ENCODE measurements at places on chromosomes 13 and 19.

DNA sequence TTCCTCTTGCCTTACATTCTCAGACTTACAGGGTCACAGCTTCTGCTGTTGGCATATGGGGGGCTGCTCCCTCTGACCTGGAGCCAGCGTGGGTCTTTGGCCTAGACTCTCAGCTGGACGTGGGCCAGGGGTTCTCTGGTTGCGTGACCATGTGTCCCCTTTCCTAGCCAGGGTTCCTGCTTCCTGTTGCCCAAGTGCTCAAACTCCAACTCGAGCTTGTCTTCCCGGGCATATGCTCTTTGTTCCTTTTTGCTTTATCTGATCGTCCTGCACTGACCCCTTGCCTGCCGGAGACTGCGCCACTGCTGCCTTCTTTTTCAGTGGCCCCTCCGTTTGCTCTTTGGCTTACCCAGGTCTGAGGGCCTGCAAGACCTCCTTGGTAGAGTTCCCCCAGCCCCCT, 25.3 kb upstream of the GPR183 start:
- DNase-seq: no peak

DNA sequence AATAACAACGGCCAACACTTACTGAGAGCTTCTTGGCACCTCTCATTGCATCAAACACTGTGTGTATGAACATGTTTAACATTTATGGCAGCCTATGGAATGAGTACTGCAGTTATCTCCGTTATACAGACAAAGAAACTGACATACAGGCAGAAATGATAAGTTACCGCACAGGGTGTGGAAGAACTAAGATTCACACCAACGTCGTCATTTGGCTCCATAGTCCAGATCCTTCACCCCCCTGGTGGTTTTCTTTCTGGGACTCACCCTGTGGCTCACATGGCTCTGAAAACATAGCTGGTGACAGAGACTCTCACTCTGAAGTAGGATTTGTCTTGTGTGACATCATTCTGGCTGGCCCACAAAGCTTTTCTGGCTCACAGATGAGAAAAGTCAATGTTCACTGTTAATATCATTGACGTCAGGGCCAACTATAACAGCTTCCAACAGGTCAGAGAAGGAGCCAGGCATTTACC, 230.1 kb downstream of the DLEU7 start:
- no peak for DNase-seq

DNA sequence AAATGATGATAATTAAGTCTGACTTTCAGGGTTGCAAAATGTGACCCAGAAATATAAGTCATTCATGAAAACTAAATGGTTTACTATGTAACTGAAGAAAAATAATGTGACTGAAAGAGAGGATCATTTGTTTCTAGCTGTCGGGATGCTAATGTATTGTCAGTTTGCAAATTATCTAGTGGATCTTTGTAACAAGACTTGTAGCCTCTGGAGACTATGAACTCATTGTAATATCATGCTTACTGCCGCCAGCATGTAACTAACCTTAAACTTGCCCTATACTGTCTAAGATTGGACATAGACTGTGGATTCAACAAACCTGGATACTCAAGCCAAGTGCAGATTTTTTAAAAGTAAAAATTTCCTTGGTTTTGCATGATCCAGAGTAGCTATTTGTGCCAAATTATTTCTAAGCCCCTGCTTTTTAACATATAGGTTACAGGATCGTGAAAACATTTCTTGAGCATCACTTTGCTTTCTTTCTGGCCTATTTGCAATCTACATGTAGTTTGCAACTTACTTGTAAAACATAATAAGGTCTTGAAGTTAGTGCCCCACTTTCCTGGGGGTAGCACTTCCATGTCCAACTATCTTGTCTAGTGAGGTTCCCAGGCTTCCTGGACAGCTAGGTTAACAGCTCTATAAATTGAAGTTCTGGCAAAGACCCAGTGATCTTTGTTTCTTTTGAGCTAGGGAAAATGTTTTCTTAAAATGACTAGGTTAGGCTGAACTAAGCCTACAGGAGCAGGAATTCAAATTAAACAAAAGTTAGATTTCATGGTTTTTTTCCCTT, 3.3 kb upstream of the POSTN start:
- no peak for DNase-seq

- no peak for DNase-seq
Measured at GRCh38 chr13:64369121-64369520, 2861.0 kb downstream of the PCDH9 start.

DNA sequence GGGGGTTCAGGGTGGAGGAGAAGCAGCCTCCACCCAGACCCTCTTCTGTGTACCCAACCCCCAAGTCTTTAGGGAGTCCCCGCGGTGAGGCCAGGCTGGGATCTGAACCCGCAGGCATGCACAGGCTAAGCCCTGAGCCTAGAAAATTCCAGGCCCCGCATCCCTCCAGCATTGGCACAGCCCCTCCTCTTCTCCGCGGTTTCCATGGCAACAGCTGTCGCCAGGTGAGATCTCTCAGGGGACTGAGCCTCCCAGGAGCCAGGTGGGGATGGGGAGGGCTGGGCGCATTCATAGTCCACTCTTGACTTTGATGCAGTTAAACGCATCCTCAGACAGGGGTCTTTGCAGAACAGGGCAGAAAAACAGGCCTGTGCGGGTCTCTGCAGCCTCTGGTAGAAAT, 48.3 kb upstream of the USP29 start:
- no peak for DNase-seq

DNA sequence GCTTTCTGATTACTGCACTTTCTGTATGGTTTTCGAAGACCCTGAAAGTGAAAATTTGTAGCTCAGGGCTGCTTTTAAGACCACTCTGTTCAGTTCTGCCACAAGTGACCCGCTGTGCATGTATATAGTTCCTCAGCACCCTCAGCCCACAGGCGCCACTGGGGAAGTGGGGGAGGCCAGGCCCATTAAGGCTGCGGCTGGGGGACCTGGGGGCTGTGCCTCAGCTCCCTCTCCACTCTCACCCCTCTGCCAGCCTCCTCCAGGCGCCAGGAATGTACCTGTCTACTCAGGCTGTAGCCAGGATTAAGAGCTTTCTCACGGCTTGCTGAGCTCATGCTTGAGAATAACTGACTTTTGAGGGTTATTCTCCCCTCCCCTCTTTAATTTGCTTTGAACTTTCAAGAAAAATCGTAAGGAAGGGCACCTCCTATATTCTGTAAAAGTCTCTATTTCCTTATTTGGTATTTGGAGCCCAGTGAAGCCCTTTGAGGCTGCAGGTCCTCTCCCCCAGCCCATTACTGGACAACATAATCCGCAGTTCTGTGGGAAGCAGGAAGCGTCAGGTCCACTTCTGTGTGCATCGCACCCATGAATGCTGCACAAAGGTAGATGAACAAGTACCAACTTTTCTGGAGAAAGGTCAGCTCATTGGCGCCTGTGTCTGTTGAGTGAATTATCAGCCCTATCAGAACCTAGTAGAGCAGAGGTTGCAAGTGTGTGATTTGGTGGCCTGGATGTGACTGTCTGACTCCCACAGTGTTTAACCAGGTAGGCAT, 29.6 kb downstream of the GJA3 start:
- DNase-seq: no peak

DNA sequence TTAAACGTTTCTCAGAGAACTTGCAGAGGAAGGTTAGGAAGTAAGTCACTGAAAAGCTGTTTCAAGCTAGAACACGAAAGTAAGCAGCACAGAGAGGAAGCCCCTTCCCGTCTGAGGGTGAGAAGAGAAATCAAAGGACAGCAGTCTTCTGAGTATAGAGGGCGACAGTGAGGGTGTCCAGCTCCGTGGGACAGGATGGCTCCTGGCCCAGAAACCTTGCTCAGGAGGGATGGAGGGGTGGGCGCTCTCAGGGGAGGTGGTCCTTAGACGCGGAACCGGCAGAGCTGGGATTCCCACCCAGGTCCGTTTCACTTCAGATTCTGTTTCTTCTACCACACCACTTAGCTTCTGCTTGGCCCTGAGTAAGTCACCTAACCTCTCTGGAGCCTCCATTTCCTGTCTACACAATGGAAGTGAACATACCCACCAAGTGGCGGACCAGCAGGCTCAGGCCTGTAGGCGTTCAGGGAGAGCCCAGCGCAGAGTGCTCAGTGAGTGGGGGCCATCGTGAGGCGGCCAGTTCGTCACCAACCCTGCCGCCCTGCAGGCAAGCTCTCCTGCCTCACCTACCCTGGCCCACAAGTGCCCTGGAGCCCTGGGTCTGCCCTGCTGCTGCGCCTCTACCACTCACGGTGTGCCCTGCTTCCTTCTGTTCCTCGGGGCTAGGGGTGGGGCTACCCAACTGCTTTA, 5.5 kb upstream of the RSPH6A start:
- DNase-seq: no peak
